Progenitor cell of endocrine pancreas (in vitro differentiated cells): ENCODE measurements at places on chromosomes 1 and 21.

GRCh38 chr1:41733021-41733420 is 185.7 kb downstream of the HIVEP3 start:
- no peak for DNase-seq

- DNase-seq: no peak
Observed at GRCh38 chr1:90850181-90850897, 133.2 kb upstream of the BARHL2 start.

GRCh38 chr1:109979489-109980091 is 5.0 kb upstream of the AHCYL1 start:
- DNase-seq: no peak

DNA sequence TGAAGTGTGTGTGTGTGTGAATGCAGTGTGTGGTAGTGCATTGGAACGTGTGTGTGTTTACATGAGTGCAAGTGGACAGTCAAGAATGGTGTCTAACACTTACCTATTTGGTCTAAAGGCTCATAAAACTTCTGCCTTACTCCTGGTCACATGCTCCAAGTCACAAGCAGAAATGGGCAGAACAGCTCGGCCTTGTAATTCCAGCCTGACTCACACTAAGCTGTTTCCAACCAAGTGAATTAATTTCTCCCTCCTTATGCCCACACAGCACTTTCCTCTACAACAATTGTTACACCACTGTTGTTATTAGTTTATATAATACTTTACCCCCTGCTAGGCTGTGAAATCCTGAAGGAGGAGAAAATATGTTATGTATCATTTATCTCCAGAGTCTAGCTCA is 43.8 kb downstream of the DDR2 start:
- no peak for DNase-seq

DNA sequence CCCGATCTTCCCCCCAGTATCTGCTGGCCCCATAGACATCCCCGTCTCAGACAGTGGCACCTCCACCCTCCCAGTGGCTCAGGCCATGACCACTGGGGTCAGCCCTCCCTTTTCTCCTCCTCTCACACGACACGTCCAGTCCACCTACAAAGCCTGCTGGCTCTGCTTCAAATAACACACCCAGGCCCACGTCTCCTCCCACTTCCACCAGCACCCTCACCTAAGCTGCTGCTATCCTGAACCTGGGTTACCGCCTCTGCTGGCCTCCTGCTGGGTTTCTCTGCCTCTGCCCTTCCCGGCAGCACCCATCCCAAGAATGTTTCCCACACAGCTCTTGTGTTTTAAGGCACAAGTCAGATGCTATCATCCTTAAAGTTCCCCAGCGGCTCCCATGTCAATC is 26.0 kb downstream of the MX2 start:
- no peak for DNase-seq

DNA sequence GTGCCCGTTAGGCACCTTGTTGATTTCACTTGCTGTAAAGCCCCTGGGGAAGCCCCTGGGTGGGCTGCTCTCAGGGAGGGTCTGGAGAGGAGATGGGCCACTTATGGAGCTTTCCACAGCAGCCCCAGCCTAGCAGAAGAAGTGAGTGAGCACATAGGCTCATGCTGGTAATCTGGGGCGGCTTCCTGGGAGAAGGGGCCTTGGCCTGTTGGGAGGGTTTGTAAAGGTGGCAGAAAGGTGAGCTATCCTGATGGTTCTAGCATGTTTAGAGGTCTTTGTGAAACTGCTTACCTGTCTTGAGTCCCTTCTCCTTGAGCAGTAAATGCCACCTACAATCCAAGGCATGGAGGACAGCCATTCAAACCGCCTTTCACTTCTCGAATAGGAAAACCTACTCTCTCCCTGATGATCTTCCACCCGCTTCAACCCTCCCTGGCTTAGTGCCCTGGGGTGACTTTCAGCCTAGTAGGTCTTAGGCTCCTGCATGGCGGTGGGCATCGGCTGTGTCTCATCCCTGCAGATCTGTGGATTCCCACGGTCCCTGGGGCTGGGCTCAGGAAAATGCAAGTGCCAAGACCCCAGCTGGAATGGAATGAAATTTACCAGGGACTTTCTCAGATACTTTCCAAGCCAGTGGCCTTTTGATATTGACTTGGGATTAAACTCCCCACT is 87.6 kb upstream of the SELENON start:
- DNase-seq: no peak
